ENCODE measurements at places on chromosomes 3 and 15.

- DNase-seq, result no peak
These were observed 38.3 kb upstream of the TM4SF4 start for GRCh38 chr3:149435996-149436885.

- no peak for DNase-seq
These were observed 23.6 kb downstream of the DUT start for GRCh38 chr15:48354694-48355303.

DNA sequence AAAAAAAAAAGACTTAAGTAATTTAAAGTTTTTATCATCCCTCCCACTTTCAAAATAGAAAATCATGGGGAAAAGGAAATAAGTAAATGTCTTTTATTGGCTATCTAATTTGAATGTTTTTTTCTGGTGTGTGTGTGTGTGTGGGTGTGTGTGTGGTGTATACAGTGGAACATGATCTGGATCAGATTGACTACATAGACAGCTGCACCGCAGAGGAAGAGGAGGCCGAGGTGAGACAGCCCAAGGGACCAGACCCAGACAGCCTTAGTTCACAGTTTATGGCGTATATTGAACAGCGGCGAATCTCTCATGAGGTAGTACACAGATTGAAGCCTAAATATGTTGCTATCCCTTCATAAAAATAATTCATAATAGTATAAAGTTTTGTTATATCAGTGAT lies 44.5 kb downstream of the LRCH3 start:
- DNase-seq, result no peak

GRCh38 chr3:71238355-71238757 lies 345.2 kb downstream of the FOXP1 start:
- DNase-seq, result no peak

GRCh38 chr3:123758081-123758564 lies 126.0 kb downstream of the MYLK start:
- no peak for DNase-seq
